COLO829 (cell line): ENCODE measurements at places on chromosomes 4 and X.

DNA sequence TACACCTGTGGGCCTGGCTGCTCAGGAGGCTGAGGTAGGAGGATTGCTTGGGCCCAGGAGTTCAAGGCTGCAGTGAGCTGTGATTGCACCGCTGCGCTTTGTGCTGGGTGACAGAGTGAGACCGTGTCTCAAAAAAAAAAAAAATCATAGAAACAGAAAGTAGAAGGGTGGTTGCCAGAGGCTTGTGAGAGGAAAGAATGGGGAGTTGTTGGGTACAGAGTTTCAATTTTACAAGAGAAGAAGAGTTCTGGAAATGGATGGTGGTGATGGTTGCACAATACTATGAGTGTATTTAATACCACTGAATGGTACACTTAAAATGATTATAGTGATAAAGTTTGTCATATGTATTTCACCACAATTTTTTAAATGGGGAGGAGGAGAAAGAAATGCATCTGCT lies 10.2 kb upstream of the GLOD5 start:
- no peak for DNase-seq

DNA sequence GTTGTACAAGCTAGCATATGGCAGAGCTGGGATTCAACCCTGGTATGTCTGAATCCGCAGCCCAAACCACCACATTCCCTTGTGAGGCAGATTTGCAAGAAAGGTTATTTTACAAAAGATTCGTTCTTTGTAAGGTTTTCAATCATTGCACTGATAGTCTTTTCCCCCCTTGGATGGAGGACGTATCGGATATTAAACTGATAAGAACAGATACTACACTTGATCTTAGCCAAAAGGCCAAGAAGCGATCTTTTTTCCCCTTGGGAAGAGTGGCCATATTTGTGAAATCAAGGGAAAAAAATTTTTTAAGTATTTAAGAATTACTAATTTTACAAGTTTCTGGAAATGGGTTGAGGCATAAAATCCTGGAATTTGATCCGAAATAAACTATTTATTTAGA lies 34.4 kb upstream of the MSMO1 start:
- DNase-seq = no peak

- DNase-seq = no peak
Measured at GRCh38 chrX:121496966-121497365, 449.6 kb downstream of the GLUD2 start.

DNA sequence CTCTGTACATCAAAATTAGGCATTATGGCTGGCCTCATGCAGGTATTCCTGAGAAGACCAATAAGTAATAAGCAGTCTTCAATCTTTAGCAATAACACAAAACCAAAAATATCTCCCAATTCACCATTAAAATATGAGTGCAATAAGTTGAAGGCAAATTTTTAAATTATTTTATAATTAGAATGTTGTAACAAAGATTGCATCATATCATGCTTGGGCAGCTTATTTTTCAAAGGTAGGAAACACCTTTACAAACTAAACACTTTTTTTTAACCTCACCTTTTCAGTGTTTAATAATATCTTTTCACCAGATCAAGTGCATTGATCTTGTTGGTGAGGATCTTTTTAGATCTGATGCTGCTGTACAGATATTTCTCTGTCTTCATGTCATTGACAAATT lies 592.9 kb upstream of the PITX2 start:
- no peak for DNase-seq

- DNase-seq = no peak
Measured at GRCh38 chr4:79083406-79084010, 144.3 kb upstream of the PAQR3 start.

- no peak for DNase-seq
Measured at GRCh38 chr4:153419673-153420278, 46.4 kb upstream of the TMEM131L start.

DNA sequence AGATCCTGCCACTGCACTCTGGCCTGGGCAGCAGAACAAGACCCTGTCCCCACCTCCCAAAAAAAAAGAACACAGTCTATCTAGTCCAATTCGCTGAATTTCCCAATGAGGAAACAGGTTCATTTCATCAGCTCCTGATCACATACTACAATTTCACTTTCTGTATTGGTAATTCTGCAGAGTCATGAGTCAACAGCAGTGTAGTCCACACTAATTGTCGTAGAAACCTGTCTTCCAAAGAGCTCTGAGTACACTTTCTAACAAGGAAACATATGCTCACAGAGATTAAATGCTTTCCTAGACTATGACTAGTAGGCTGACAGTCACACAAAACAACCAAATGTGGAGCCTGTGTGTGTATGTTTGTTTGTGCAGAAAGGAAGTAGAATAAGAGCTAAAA lies 91.9 kb downstream of the GPC4 start:
- DNase-seq = no peak

DNA sequence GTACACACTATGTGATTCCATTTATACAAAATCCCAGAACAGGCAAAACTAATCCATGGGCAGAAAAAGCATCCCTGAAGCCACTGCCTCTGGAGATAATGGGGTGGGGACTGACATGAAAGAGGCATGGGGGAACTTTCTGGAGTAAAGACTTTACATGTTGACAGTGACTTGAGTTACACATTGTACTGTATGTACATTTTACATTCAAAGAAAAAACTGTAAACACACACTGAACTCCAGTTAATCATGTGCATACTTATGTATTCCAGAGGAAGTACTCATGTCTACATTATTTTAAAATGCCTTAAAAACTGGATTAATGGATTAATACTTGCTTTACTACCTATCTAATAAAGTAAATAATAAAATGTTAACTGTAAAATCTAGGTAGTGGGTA lies 21.6 kb downstream of the CENPU start:
- no peak for DNase-seq

- peak; percentile 37 for DNase-seq
Measured at GRCh38 chr4:1748465-1748995, 27.2 kb downstream of the TACC3 start.

GRCh38 chrX:133999031-133999705 lies 13.8 kb upstream of the GPC3 start:
- DNase-seq = peak; percentile 23

- no peak for DNase-seq
Measured at GRCh38 chr4:173332021-173332487, 2.1 kb downstream of the HMGB2 start.

GRCh38 chrX:119036107-119037029 lies 36.4 kb upstream of the CT47C1 start:
- no peak for DNase-seq
